Stimulated activated CD8-positive, alpha-beta memory T cell treated with anti-CD3 and anti-CD28 coated beads, Interleukin-12 subunit alpha, Interleukin-12 subunit beta, amount 100 ng/mL, for 4 hours (primary cell): ENCODE measurements at places on chromosomes 16 and 17.
A peak's percentile ranks its signal among the peaks of the same experiment; 100 is the strongest.

DNA sequence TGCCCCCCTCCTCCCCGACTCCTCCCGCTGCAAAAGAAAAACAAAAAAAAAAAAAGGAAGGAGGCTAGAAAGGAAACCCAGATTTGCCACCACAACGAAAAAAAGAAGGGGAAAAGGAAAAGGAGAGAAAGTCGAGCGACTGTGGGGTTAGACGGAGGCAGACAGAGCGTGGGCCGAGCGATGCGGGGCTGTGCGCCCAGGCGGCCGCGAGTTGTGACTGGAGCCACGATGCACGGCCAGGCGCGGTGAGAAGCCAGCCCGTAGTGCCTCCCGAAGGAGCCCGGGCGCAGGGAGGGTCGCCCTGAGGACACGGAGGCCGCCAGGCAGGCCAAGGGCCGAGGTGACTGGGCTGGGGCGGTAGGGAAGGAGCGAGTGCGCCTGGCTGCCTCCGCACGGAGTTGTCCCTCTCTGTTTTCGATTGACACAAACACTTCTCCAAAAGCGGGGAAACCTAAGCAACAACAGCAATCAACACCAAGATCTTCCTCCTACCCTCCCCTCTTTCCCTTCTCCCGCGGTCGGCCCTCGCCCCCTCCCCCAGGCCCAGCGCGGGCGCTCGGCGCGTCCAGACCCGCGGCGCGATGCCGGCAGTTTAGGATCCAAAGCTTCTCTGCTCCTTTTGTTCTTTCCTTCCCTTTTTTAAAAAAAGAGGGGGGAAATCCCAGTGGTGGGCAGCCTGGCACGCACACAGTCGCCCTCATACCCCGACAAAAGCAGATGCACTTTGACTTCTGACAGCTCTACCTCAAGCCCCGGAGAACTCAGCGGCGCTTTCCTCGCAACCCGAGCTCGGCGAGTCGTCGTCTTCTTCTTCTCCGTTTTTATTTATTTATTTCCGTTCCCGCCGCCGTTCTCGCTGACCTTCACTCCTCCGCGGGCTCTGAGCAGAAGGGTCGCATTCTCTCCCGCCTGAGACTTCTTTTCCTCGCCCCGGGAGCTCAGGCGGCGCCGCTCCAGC lies at the start of gene LHX1:
Gene LHX1 (plus strand): TSS at position 475 of the 958 bp plus-strand sequence. CDS start 723 bp downstream, outside the sequence.
- no peak for DNase-seq

GRCh38 chr17:82775001-82775823 lies 23.3 kb downstream of the TBCD start:
- peak; percentile 28 for DNase-seq

DNA sequence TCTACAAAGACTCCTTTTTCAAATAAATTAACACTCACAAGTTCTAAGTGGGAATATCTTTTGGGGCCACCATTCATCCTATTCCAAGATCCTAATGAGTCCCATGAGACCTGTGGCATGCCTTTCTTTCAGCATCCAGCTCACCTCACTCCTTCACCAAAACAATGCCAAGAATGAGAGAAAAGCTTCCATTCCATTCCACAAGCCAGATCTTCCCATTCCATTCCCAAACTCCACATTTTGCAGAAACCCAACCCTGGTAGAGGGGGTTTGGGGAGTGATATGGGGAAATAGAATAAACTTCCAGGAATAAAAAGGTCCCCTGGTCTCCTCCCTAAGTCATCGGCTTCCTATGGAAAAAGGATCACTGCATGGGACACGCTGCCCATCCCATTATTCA lies 392.2 kb downstream of the NPIPA8 start:
- no peak for DNase-seq

- no peak for DNase-seq
Measured at GRCh38 chr17:75273977-75274708, 3.1 kb upstream of the MIF4GD start.

DNA sequence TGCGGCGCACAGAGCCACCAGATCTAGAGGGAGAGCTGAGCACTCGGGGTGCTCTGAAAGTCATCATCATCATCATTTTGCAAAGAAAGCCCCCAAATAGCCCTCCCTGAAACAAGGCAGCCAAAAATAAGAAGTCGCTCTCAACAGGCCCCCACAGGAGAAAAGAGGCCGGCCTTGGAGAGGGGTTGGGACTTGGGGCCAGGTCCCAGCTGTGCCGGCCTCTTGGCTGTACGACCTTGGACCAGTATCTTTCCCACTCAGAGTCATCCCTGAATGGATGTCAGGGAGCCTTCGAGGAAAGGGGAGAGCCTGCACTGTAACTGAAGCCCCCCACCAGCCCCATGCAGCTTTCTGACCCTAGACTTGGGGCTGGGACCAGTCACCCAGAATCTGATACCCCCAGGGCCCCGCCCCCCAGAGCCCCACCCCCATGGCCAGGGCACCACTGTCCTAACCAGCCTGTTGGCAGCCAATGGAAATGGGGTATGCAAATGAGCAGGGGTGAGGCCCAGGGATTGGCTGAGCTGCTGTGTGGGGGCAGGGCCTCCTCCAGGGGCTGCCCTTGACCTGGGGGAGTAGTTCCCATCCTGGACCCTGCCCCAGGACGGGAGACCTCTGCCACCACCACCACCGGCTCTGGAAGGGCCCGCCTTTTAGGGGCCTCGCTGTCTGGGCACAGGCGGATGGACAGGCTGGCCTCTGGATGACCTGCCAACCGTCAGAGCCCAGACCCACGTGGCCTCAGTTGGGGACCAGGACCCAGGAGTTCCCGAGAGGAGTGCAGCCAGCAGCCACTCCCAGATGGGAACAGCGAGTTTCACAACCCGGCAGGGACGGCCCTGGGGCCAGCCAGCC lies 15.4 kb downstream of the ZFPM1 start:
- no peak for DNase-seq

DNA sequence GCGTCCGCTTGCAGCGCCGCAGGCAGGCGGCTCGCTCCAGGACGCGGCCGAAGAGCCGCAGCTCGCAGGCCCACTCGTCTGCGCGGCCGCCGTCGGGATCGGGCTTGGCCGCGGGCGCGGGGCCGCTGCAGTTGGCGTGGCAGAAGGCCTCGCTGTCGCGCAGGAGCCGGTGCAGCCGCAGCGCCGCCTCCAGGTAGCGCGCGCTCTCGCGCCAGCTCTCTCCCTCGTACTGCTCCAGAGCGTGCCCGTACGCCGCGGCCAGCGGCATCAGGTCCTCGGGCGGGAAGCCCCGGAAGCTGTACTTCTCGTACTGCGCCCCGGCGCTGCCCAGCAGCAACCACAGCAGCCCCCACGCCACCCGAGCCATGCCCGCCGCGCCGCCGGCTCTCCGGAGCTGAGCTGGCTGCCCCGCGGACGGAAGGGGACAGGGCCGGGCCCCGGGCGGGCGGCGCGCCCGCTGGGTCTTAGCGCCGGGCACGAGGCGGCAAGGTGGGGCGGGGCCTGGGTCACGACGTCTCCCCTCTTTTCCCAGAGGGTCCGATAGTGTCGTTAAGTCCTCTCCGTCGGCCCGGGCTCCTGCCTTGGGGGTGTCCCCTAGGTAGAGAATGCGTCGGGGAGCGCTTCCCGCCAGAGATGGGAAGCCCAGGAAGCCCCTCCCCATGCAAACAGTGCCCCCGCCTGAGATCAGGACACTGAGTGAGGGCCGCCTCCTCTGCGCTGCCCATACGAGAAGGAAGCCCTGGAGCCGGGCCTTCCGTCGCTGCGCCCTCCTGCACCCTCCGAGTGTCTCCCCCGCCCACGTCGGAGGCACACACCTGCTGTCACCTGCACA lies at the start of gene P3H4:
Gene P3H4 (minus strand): TSS at position 401 of the 832 bp plus-strand sequence. CDS start 34 bp downstream, at position 367.
- peak; percentile 60 for DNase-seq

GRCh38 chr16:72956124-72957064 lies 91.5 kb downstream of the ZFHX3 start:
- no peak for DNase-seq

- no peak for DNase-seq
Measured at GRCh38 chr17:2374549-2375285, 26.1 kb downstream of the MNT start.

DNA sequence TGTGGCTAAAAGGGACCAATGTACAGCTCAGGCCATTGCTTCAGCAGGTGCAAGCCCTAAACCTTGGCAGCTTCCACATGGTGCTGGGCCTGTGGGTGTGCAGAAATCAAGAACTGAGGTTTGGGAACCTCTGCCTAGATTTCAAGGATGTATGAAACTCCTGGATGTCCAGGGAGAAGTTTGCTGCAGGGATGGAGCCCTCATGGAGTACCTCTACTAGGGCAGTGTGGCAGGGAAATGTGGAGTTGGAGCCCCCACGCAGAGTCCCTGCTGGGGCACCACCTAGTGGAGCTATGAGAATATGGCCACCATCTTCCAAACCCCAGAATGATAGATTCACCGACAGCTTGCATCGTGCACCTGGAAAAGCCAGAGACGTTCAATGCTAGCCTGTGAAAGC lies 13.0 kb downstream of the EFCAB5 start:
- no peak for DNase-seq

DNA sequence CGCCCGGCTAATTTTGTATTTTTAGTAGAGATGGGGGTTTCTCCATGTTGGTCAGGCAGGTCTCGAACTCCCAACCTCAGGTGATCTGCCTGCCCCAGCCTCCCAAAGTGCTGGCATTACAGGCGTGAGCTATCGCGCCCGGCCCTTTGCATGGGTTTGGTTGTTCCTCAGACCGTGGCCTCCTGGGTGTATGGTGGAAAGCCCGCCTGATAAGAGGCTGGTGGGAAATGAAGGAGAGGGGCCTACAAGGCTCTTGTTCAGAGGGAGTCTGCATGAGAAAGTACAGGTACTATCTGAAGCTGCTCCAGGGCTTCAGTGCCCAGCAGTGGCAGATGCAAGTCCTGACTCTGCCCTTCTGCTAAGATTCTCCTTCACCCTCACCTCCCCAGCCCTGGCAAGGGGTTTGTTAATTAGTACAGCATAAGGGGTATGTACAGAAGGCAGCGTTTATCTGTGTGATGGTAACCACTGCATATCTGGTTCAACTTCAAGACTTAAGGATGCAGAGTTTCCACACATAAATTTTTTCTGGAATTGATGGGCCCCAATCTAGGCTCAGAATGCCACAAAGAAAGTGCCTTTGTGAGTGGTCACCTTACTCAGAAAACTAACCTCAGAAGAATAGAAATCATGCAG lies 24.2 kb downstream of the GRB7 start:
- no peak for DNase-seq

- no peak for DNase-seq
Measured at GRCh38 chr16:58114827-58115825, 14.1 kb downstream of the CFAP20 start.

GRCh38 chr17:68534695-68535088 lies 22.5 kb downstream of the PRKAR1A start:
- no peak for DNase-seq

- no peak for DNase-seq
Measured at GRCh38 chr17:42460371-42460770, 1.7 kb downstream of the ATP6V0A1 start.

DNA sequence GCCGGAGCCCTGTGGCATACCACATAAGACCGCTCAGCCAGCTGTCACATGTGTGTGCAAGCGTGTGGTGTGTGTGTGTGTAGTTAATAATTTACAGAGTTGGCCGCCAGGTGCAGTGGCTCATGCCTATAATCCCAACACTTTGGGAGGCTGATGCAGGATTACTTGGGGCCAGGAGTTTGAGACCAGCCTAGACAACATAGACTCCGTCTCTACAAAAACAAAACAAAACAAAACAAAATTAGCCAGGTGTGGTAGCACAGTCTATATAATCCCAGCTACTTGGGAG lies 20.4 kb downstream of the SOCS1 start:
- no peak for DNase-seq

GRCh38 chr16:68136515-68136914 lies 51.3 kb downstream of the NFATC3 start:
- DNase-seq = no peak

- DNase-seq = no peak
Measured at GRCh38 chr17:48568499-48569239, 9.5 kb downstream of the HOXB4 start.

DNA sequence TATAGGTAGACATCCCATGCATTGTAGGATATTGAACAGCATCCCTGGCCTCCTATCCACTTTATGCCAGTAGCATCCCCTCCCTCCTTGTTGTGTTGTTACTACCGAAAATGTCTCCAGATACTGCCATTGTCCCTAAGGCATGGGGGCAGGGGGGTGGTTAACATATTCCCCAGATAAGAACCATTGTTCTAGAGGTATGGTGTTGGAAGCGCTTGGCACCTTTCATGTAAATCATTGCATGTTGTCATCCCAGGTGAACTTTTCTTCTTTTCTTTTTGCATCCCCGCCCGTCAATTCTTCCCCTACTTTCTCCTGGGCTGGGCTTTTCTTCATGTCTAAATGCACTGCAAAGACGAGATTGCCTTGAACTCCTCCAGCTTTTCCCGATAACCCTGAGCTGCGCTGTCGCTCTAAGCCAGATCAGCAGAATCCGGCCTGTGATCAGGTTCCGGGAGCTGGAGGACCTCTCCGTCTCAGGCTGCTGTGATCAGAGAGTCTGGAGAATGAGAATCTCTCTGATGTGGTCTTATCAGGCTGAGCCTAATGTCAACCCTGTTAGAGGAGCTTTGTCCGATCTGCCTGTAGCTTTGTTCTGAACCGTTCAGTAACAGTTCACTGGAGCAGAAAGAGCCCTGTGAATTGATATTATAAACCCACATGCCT lies 76.2 kb downstream of the RBFOX1 start:
- no peak for DNase-seq

DNA sequence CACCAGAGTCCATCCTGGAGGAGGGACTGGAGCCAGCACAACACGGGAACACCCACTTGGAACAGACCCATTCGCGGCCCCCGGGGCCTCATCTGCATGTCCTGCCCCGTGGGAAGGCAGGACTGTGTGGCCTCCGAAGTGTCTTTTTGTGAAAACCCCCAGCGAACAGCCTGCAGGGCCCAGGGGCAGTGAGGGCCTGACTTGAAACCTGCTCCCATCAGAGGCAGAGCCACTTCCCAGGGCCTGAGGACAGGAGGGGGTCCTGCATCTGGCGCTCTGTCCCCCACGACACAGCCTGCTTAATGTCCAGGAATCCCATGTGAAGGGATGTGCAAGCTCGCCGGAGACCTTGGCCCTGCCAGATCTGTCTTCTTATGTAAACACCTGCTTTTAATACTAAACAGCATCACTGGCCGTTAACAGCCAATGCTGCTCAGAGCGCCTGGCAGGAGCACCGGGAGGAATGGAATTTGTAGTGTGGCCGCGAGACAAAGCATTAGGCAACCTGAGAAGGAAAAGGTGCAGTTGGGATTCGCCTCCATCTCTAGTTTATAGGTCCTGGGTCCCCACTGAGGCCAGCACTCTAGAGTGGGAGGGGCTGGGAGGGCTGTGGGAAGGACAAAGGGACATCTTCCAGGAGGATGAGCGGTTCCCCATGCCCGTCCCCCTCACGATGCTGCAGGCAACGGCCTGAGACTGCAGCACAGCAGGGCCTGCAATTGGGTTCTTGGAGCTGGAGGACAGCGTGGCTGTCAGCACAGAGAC lies 9.6 kb upstream of the EVPL start:
- no peak for DNase-seq

- DNase-seq = no peak
Measured at GRCh38 chr16:48352648-48353390, 32.4 kb downstream of the SIAH1 start.
